ENCODE measurements at places on chromosomes 7 and 10.

DNA sequence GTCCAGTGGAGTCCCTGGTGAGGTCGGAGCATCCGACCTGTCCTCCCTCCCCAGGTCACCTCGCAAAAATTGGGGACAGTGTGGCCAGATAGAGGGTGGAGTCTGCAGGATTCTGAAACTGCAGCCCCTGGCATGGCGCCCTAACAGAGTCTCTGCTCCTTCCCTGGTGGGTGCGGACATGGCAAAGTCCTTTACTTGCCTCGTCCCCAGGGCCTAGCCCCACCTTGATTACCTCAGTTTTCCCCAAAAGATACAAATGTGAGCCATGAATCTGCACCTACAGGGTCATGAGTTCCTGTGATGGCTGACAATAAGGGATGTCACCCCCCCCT, 47.7 kb downstream of the NPVF start:
- DNase-seq: no peak

- no peak for DNase-seq
These were observed 169.9 kb upstream of the RNF32 start for GRCh38 chr7:156470399-156471320.

- no peak for DNase-seq
These were observed 224.5 kb downstream of the SEMA3A start for GRCh38 chr7:83970081-83970480.

GRCh38 chr7:14685167-14685566, 217.4 kb downstream of the DGKB start:
- DNase-seq: no peak

DNA sequence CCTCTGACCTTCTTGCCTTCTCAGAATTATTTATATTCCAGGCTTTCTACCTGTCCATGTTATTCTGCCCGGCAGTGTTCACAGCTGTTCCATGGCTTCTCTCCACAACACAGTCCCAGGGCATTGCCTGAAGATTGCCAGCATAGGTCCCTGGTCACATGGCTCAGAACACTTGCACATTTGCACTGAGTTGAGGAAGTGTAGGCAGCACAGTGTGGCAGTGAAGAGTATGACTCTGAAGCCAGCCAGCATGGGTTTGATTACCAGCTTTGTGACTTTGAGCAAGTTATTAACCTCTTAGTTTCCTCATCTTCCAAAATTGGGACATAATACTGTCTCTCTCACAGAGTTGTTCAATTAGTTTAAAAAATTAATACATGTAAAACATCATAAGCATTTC, 73.2 kb upstream of the NEUROD6 start:
- DNase-seq: no peak

DNA sequence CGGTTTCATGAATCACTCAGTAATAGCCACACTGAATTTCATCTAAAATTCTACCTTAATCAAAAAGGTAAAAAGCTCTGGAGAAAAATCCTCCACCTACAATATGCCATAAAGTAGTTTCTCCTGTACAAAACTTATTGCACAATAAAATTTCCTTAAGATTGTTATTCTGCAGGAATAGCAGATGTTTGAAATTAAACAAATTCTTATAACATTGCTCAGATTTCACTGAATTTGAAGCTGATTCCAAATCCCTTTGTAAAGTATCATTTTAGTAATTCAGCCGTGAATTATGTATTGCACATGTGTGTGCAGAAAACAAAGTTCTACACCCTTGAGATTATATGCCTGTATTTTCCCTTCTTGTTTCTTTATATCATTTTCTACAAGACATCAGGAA, 123.8 kb downstream of the AMPH start:
- DNase-seq: no peak

GRCh38 chr10:69614130-69614529, 15.9 kb upstream of the FAM241B start:
- no peak for DNase-seq

DNA sequence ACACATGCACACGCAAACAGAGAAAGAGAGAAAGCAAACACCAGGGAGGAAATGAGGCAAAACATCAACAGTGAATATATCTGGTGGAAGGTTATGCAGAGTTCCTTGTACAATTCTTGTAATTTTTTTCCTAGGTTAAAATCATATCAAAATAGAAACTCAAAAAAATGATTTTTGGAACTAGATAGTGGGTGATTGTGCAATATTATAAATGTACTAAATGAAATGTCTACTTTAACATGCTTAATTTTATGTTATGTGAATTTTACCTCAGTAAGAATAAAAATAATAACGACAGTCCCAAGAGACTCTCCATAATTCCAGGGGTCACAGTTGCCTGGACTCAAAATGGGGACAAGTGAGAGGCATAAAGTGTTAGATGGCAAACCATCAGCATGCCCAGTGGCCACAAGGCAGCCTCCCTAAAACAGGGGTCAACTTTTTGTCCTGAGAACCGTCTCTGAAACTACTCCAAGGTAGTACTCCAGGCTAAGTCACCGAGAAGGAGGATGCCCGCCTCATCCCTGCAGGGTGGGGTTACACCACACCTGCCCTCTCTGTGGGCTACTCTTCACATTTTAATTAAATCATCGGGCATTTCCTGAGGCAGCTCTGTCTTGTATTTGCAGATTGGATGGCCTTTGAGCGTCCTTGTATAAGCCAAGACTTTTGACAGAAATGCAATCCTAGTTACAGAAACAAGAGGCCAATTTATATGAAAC, 267.7 kb downstream of the ELMO1 start:
- DNase-seq: no peak

DNA sequence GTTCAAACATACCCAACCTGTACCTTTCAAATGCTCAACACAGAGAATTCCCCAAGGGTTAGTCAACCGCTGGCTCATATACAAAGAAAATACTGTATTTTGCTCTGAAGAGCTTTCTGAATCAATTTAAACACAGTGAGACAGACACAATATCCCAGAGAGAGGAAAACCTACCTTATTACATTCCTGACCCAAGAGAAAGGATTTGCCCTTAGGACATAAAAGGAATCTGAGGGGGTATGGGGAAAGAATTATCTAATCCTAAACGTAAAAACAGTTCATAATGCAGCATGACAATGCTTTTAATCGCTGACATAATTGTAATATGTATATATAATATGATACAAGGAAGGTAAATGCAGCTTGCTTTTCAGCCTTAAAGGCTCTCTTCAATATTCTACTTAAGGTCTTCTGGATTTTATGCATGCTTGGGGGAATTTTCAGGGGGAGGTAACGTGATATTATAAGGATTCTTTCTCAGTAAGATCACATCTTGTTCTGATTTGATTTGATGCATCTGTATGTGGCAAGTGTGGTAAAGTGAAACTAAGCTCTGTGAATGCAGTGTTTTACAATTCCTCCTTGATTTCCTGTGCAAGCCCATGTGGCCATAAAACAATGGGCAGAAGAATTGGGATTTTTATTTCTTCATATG, 240.5 kb downstream of the GLI3 start:
- no peak for DNase-seq

Measured in neural progenitor cell (in vitro differentiated cells).